Islet precursor cell (in vitro differentiated cells): ENCODE measurements at places on chromosomes 6 and 20.

DNA sequence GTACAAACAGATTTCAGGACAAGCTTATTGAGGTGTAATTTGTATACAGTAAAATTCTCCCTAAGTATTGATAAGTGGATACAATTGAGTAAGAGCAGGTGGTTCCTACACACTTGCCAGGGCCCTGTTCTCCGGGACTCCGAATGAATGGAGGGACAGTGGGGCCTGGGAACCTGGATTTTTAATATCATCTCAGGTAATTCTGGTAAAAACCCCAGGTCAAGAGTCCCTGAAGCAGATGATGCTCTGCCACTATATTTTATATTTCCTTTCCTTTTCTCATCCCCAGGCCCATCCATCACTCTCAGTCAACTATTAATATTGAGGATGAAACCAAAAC is 104.9 kb downstream of the FYN start:
- DNase-seq: no peak

DNA sequence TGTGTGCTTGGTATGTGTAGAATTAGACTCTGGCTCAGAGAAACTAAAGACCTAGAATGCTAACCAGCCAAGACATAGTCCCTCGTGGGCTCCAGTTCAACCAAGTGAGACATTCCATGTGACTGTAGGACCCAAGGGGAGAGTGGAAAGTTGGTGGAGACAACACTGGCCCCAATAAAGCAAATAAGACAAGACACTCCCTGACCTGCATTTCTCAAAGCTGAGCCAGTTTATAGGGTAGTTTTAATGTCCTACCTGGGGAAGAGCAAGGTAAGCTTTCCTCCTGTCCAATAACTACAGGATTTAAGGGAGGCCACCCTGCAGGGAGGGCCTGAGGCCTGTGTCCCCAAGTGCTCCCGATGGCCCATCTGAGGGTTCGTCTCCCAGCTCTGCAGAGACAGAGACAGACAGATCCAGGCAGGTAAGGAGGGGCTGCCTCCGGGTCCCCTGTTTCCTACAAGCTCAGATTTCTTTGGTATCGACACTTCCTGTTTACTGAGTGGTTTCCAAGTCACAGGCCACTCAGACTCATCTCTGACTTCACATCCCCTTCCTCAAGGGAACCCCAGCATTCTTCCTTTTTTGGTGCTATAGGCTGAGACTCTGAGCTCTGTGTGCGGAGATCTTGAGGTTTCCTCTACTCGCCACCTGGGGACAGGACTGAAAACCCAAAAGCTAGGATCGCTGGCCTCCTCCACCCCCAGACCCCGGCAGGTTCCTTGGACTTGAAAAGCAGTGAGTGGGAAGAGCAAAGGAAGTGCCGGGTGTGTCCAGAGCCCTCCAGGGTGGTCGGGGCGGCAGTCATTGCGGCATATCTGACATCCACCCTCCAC is 92.4 kb downstream of the PRND start:
- DNase-seq: no peak

DNA sequence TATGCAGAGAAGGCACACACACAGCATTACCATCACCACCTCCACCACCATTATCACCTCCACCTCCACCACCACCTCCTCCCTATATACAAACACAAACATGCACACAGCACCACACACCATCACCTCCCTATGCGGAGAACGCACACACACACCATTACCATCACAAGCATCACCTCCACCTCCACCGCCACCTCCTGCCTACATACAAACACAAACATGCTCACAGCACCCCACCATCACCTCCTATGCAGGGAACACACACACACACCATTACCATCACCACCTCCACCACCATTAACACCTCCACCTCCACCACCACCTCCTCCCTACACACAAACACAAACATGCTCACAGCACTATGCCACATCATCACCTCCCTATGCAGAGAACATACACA is 236.5 kb upstream of the AFDN start:
- no peak for DNase-seq

DNA sequence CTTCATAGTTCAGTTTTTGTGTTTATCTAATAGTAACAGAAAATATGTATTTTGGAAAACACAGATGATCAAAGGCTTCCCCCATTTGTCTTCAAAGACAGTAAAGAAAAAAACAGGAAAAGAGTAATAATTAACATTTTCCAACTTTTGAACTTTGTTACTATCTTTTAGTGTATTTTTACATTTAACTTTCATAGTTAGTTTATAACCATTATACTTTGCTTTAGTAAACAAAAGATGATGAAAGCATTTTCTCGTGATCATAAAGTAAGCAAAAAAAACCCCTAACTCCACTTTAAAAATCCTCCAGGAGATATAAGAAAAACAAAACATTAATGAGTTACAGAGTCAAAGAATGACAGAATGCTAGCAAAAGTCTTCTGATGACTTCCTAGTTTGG is 13.6 kb upstream of the GPRC6A start:
- no peak for DNase-seq

GRCh38 chr6:14212632-14213031 is 95.1 kb downstream of the CD83 start:
- no peak for DNase-seq
